ENCODE measurements at places on chromosomes 12 and 14.

- DNase-seq, result no peak
Measured at GRCh38 chr12:69875416-69875935, 50.4 kb downstream of the MYRFL start.

GRCh38 chr12:124457287-124458219, 109.9 kb downstream of the NCOR2 start:
- no peak for DNase-seq

DNA sequence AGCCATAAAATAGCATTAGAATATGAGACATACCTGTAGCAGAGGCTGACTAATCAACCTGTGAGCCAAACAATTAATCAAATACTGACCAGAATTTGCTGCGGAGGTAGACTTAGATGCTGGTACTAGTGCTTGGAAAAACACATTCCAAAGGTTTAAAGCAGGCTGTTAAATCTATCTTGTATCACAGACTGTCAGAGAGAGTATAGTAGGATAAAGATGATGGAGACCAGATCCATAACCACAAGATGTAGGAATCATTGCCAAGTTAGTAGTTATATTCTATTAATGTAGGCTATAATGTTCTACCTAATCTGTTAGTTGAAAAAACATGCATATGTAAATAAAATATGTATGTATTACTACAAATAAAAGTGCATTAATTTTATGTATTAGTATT, 726.2 kb downstream of the SLC6A15 start:
- no peak for DNase-seq

DNA sequence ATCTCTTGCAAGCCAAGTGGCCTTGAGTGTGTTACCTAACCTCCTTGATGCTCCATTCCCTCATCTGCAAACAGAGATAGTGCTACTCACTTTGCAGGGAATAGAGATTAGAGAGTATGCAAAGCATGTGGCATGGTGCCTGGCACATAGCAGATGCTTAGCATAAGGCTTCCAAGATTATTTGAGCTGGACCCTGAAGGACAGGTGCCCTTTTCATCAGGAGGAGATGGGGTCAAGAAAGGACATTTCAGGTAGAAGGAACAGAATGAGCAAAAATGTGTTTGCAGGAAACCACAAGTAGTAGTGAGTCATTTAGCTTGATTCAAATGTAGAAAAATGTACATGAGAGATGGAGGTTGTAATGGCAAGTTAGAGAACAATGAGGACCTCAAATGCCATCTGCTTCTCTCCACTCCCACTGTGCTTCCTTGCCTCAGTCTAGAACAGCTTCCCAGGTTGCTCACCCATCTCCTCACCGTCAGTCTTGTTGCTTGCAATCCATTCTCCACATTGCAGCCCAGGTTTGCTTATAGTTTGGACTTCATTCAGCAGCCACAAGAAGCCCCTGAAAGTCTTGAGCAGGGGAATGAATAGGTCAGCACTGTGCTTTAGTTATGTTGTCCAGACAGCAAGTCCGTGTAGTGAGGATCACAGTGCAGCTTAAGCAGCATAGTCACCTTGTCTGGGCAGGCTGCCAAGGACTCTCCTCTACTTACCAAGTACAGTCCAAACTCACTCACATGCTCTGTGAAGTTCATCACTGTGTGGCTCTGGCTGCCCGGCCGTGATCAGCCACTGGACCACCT, 536.3 kb upstream of the CCDC196 start:
- DNase-seq, result peak; percentile 69

GRCh38 chr14:51092965-51093364, 1.9 kb downstream of the TRIM9 start:
- DNase-seq, result no peak

DNA sequence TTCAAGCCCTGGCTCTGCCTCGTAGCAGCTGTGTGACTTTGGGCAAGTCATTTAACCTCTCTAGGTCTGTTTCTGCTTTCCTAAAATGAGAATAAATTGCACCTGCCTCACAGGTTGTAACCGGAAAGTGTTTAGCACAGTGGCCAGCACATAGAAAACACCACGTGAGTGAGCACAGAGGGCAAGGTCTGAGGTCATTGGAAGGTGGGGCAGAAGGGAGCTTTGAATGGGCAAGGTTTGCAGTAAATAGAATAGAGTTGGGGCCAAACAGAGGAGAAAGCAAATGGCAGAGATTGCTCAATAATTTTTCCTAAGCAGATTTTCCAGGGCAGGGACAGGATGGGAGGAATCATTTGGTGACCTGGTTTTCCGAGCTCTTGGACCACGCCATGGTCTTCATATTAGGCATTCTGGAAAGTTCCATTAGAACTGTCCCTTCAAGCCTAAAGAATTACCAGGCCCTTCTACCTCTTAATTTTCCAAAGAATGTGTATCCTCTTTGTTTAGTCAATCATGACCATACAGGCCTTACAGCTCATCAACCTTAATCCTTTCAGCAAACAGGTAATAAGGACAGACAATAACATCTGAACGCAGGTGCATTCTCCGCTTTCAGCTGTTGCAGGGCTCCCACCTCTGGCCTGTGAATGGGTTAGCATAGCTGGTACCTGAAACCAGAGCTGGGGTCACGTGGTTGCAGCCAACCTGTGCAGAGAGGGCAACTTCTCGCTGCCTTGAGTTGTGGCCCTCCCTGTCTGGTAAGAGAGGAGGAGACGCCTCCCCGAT, 53.8 kb downstream of the VWF start:
- peak; percentile 36 for DNase-seq

GRCh38 chr14:88500611-88501010, 54.2 kb downstream of the PTPN21 start:
- DNase-seq, result no peak

GRCh38 chr14:22432348-22432976, 156.6 kb downstream of the DAD1 start:
- no peak for DNase-seq

- no peak for DNase-seq
Measured at GRCh38 chr12:17357396-17357795, 732.6 kb downstream of the RERGL start.

- DNase-seq, result no peak
Measured at GRCh38 chr14:57725399-57726077, 140.4 kb downstream of the SLC35F4 start.

GRCh38 chr12:102423462-102423861, 56.9 kb downstream of the IGF1 start:
- no peak for DNase-seq

- DNase-seq, result no peak
Measured at GRCh38 chr12:32369202-32369601, 30.2 kb upstream of the FGD4 start.

DNA sequence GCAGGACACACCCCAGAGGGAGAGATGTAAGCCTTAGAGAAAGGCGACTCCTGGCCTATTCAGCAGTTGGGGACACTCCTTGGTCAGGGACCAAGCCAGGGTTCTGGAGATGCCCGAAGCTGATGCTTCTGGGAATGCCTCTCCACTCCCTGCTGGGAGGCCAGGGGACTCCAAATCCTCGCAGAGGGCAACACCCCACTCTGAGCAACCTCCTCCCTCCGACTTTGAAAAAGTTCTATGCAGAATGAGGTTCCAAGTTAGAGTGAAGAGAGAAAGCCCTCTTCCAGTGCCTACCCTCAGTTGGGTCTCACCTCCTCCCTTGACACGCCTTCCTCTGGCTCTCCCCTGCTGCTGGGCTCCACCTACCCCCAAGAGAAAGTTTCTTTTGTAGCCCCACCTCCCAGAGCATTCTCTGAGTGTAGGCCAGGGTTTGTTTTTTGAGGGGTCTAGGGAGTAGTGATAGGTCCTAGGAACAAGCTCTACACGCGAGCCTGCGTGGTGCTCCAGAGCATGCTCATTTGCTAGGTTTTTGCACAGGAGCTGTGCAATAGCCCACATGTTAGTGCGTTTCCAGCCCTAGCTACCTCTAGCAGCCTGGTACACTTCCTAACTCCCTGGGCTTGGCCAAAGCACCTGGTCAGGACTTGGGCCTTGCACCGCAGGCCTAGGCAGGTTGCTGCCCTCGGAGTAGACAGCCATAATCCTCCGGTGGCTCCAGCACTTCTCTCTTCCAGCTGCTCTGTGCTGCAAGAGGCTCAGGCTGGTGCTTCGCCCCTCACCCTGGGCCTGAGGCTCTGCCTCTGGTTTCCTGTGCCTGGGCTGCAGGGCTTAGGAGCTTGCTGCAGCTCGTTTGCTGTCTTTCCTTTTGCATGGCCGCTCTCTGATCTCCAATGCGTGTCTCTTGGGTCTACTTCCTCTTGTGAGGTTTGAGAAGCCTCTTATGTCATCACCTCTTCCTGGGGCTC, 590 bp upstream of the CEBPE start:
- DNase-seq, result no peak

GRCh38 chr14:80491131-80491530, 279.8 kb upstream of the DIO2 start:
- peak; percentile 28 for DNase-seq

DNA sequence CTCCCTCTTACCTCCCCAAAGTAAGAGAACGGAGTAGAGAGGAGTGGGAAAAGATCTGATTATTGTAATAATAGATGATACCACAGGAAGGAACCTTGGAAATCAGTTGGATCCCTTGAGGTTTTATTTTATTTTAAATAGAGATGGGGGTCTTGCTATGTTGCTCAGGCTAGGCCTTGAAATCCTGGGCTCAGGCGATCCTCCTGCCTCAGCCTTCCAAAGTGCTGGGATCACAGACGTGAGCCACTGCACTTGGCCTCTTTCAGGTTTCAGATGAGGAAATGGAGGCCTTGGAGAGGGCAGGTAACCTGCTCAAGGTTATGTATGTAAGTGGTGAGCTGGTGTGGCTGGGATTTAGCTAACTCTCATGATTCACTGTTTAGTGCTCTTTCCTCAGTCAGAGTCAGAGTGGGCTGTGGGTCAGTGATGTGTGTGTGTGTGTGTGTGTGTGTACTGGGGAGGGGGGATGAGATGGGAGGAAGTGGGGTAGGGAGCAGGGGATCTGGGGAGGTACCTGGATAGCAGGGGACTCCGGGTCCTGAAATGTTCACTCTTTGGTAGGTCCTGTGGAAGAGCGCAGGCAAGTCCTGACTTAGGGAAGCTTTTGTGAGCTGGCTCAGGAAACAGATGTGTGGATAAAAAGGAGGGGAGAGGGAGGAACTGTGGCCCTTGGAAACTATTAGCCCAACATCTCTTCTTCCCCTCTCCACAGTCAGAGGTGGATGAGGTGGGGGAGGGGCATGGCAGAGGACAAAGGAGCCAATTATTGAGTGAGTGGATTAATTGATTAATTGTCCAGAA, 4.7 kb upstream of the CISTR start:
- no peak for DNase-seq

Data from NCI-H1417 (cell line).